ENCODE measurements at places on chromosomes 5 and 9.
A peak's percentile ranks its signal among the peaks of the same experiment; 100 is the strongest.

GRCh38 chr9:136111910-136112309 lies 6.8 kb downstream of the TMEM250 start:
- DNase-seq = no peak

DNA sequence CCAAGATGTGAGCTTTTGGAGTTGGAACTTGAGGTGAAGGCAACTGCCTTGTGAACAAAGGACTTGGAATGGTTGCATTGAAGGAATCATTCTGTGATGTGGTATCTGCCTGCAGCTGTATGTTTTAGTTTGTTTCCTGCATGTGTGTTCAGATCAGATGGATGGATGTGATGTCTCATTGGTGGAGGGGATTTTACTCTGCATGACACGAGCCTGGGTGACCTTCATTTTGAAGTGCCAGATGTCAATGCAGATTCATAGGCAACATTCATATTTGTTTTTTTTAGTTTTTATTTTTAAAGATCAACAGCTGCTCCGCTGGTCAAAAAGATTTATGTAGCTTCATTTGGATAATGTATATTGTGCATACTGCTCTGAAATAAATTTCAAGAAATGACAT lies 13.5 kb downstream of the FBXL7 start:
- DNase-seq = no peak

- DNase-seq = no peak
These were observed 330.6 kb downstream of the TENT4A start for GRCh38 chr5:7043797-7044196.

DNA sequence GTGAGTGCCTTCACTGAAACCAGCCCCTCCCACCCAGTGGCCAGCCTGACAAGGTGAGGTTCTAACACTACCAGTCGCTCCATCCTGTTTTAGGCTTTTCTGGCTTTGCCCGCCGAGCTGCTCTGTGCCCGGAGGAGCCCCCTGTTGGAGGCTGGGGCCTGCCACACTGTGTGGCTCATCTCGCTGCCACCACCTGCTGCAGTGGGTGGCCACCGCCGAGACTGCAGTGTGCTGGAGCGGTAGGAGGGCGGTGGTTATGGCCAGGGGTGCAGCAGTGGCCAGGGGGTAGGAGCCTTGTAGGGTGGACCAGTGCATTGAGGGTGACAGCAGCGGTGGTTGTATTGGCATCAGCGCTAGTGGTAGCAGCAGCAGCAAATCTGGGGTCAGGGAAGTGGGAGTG lies 74.7 kb upstream of the PCAT7 start:
- no peak for DNase-seq

GRCh38 chr5:131575660-131576227 lies 59.3 kb downstream of the RAPGEF6 start:
- no peak for DNase-seq

DNA sequence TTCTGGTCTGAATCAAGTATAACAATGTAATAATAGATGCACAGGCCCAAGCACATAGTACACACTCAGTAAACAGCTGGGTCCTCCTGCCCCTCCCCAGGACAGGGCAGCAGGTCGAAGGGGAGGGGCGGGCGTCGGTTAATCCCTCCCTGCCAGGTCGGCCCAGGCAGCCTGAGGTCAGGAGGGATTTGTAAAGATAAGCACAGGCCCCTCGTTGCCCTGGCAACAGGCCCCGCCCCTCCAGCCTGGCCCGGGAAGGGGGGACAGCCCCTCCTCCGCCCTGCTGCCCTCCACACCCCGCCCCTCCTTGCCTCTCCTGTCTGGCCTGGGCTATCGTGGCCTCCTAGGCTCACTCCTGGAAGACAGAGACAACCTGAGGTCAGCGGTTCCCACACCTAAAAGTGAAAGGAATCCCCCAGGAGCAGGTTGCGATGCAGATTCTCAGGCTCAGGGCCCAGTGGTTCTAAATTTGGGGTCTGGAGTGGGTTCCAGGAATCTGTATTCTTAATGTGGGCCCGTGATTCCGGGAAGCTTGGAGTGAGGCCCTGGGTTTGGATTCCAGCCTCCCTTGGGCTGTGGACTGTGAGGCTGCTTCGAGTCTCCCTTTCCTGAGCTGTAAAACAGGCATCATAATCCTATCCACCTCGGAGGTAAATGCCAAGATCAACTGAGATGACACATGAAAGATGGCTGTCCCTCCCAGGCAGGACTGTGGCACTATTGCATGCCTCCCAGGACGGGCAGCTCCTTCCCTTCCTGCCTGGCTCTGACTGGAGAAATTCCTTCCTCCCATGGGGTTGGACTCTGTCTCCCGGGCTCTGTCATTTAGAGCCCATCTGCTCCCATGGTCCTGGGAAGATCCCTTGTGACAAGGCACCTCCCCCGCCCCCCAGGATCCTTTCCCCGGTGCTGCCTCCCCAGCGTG lies 4.4 kb downstream of the CRB2 start:
- DNase-seq = no peak

GRCh38 chr5:150235500-150235854 lies 45.6 kb downstream of the SLC6A7 start:
- DNase-seq = no peak

- DNase-seq = peak; percentile 13
These were observed 234.6 kb downstream of the GADD45G start for GRCh38 chr9:89839449-89839848.

DNA sequence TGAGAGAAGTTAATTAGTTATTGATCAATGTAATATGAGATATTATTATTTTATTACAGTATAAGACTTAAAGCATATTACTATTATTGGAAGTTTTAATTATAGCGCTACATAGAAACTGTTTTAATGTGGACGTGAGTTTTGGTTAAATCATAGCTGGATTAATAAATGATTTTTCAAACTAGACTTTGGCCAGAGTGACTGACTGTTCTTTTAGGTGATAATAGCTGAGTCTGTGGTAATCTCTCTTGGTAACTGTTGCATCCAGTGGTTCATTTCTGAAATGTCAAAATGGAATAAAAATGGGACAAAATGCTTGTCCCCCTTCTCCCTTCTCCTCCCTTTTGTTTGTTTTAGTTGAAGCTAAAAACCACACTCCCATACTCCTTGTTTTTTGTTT lies 28.1 kb downstream of the ANKHD1 start:
- DNase-seq = no peak

GRCh38 chr5:64659289-64659688 lies 31.0 kb upstream of the SHISAL2B start:
- DNase-seq = peak; percentile 36

- DNase-seq = no peak
These were observed 279.4 kb downstream of the HINT1 start for GRCh38 chr5:130885691-130886090.

DNA sequence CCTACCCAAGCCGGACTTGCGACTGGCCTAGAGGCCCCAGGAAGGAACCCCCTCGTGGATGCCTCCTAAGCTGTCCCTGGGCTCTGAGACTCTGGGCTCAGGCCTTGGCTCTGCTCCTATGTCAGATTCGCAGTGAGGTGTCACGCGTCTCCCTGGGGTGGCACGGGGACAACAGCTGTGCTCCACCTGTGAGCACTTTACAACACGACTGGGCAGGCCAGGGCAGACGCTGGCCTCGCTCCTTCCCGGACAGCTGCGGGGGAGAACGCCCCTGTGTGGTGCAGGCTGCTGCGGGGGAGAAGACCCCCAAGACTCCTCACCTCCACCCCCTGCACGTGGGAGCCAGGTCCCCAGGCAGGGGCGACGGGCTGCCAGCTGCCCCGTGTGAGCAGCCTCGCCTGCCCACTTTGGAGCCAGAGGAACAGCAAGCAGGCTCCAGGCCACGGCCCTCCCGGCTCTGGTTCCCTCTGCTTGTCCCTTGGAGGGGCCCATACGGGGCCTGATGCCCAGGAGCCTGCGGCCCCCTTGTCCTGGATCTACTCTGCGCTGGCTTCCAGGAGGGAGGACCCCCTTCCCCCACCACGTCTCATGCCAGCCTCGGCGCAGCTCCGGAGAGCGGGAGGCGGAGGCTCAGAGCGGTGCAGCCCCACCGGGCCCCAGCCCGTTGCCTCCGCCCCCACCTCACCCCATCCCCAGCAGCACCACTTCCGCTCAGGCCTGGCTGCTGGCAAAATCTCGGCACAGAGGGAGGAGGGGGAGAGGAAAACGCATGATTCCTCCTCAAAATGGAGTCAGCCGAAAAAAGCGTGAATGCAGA lies 36.0 kb downstream of the SARDH start:
- no peak for DNase-seq

GRCh38 chr5:142888469-142889085 lies 118.4 kb downstream of the ARHGAP26 start:
- DNase-seq = peak; percentile 75

DNA sequence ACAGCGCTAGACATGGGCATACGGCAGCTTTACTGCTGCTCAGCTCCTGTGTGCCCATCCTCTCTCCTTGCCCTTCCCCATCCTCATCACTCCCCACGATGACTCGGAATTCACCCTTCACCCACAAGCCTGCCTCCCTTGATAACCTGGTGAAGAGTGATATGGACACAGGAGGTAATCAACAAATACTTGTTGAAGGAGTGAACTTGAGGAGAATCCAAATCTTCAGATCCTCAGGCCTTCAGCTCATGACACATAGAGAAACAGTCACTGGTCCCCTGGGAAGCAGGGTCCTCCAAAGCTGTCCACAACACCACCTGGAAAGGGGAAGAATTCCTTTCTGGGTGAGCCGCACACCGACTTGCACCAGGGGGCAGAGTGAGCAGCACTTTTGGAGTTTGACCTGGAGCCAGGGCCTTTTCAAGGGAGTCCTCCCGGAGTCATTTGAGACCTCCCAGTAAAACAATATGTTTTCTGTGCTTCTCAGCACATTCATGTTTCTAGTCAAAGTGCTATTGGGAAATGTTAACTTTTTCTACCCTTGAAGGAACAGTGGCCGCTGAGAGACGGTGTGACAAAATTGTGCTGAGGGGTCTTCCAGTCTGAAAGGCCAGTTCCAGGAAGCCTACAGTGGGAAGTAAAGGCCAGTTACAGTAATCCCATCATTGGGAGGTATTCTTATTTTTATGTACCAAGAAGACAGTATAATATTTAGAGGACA lies 332.3 kb downstream of the CWC27 start:
- peak; percentile 82 for DNase-seq

GRCh38 chr9:83382421-83382820 lies 155.8 kb downstream of the FRMD3 start:
- no peak for DNase-seq

- DNase-seq = peak; percentile 45
These were observed 5.0 kb upstream of the C9 start for GRCh38 chr5:39369123-39369815.

DNA sequence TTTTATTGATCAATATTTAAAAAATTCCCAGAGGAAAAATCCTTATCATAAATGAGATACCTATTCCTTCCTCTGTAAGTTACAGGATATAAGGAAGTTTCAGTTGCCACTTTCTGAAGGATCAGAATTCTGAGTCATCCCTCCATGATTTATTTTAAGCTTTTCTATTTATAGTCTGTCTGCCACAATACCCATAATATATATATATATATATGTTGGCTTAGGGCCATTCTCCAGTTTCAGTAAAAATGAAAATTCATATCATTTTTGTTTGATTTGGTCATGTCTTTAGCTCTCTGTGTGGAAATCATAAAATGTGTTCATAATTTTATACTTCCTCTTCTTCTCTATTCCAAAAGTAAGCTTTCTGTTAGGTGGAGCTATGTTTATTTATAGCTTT lies 215.8 kb upstream of the CYLC2 start:
- no peak for DNase-seq

DNA sequence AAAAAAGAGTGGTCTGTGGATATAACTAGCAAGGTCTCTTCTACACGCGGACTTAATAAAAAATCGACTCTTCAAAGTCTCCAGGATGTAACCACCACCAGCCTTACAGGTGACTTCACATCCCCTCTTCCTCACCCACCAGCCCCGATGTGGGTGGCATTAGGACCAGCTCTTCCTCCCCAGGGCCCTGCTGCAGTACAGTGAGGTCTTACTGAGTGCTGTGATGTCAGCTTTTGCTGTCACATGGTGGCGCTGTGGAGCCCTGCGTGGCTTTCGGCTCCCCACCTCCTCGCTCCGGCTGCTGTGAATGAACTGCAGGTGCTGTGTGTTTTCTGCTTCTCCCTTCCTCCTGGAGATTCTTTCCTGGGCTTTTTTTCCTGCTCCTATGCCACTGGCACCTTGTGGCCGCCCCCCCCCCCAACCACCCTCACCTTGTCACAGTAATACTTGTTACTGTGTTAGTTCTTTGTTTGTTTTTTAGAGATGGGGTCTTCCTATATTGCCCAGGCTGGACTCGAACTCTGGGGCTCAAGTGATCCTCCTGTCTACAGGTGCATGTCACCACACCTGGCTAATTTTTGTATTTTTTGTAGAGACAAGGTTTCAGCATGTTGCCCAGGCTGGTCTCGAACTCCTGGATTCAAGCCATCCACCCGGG lies 15.8 kb upstream of the RAPGEF1 start:
- peak; percentile 90 for DNase-seq

GRCh38 chr9:952546-952945 lies 23.9 kb upstream of the DMRT3 start:
- no peak for DNase-seq

DNA sequence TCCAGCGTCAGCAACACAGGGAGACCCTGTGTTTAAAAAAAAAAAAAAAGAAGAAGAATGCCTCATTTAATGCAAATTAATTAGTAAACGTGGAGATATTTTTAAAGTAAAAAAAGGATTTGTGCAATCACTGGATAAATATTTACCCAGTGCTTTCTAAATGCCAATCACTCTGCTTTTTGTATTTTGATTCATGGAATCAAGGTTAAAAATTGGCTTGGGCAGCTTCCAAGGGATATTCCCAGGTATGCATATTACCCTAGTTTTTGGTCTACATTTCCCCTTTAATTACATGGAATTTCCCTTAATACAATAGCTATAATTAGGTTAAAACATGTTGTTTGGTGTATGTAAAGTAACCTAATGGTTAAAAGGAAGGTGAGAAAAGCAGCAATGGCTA lies 31.4 kb upstream of the PDZD2 start:
- DNase-seq = no peak

GRCh38 chr5:5021436-5021835 lies 118.7 kb upstream of the ADAMTS16 start:
- DNase-seq = no peak
